ENCODE measurements at places on chromosomes 7 and 10. TPM values are rescaled to one million over a fixed set of nuclear protein-coding genes. Genes with fewer than 3 reads are reported as not detected.

Gene EVX1
- not detected for total RNA-seq

Gene PRKAR2B
- total RNA-seq = 2.0 TPM

GRCh38 chr7:147765301-147765700, 825.3 kb upstream of the C7orf33 start:
- no peak for DNase-seq

Gene GLI3
- 0.12 TPM for total RNA-seq

DNA sequence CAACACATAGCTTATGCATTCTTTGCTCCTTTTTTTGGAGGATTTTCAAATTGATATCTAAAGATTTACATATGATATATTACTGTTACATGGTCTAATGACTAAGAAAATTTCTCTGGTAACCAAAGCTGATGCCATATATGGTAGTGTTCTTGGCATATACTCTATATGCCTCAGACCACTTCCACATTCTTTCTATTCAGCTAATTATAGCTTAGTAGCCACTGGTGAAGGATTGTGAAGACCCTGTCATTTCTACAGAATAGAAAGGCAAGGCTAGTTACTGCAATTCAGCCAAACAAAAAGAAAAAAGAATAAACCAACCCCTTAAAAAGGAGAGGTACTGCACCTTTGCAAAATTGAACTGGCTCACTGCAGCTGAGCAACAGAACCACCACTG, 3.7 kb downstream of the PURB start:
- DNase-seq = no peak

DNA sequence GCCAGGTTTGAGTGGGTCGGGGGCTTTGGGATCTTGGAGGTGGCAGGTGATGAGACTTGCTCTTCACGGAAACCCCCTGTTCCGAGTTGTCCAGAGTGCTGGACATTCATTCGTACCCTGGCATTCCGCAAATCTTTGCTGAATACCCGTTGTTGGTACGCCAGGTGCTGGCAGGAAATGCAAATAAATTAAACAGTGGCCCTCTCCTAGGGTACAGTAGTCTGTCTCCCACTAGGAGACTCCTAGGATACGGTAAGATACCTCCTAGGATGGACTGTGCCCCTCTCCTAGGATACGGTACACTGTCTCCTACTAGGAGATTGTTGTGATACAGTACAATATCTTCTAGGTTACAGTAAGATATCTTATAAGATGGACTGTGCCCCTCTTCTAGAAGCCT, 544 bp downstream of the SEC23IP start:
- DNase-seq = no peak

DNA sequence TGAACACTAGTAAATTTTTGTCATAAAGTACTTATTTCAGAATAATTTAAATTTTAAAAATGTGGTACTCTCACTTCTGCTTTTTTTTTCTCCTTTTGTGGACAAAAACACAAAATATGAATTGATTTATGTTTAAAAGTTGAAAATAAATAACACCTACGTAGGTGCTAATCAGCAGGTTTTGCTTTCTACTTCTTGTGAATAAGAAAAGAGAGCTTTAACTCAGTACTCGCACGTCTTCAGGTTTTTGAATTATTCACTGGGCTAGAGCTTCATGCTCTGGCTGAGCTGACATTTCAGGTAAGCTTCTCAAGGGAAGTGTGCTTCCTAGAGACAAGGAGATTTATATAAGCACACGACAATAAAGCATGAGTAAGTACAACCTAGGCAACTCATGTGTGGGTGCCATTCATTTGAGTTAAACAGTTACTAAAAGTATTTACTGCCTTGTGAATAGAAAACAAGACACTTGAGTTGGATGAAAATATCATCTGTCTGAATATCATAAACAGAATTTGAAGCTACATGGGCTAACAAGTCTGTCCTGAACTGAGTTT, 190.0 kb upstream of the POT1 start:
- no peak for DNase-seq

Gene IDI2
- not detected for total RNA-seq

Gene STAG3
- total RNA-seq = 5.2 TPM

GRCh38 chr7:112089551-112089950, 116.6 kb downstream of the DOCK4 start:
- no peak for DNase-seq

GRCh38 chr10:7314170-7314569, 96.7 kb downstream of the SFMBT2 start:
- DNase-seq = no peak

- no peak for DNase-seq
Measured at GRCh38 chr10:10330418-10330817, 687.3 kb upstream of the CELF2 start.

- no peak for DNase-seq
Measured at GRCh38 chr7:129560831-129561230, 50.7 kb upstream of the NRF1 start.

Gene C7orf57
- not detected for total RNA-seq

- DNase-seq = no peak
Measured at GRCh38 chr10:14712991-14713424, 61.7 kb downstream of the FAM107B start.

Gene CUZD1
- total RNA-seq = not detected

Gene CNPY1
- not detected for total RNA-seq

Gene CPEB3
- 11.0 TPM for total RNA-seq

DNA sequence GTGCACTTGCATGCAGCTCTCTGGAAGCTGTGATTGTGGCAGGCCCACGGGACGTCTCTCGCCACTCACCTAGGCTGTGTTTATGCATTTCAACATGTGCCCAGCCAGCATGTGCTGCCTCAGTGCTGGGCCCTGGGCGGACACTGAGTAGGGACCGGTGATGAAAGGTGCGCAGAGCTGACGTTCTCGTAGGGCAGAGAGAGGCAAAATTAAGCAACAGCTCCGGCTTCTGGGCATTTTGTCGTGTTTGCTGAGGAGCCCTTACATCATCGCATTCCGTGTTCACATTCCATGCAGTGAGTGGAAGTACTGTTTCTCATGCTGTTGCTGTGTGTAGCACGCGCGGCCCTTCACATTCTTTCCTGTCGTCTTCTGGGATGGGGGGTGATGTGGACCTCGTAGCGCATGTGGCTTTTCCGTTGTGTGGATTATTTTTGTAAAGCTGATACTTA, 50.5 kb downstream of the PRF1 start:
- DNase-seq = no peak

DNA sequence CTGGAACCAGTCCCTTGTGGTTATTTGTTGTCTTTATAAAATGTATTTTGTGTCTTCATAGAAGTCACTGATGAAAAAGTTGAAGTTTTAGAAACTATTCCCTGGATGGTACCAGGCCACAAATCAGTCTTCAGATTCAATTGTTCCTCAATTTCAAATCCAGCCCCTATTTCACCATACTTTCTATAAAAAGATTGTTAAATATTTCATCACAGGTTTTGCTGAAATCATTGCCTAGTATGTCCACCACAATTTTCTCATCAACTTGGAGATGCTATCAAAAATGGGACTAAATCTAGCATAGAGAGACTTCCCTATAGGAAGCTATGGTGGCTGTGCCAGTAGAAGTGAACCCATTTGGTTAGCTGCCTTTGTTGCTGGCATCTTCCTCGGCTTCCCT, 118.5 kb downstream of the RAB18 start:
- DNase-seq = no peak

- no peak for DNase-seq
Measured at GRCh38 chr10:48455392-48456151, 149.1 kb downstream of the MAPK8 start.

Gene LRRD1
- total RNA-seq = not detected
